ENCODE measurements at places on chromosomes 3 and 15.

DNA sequence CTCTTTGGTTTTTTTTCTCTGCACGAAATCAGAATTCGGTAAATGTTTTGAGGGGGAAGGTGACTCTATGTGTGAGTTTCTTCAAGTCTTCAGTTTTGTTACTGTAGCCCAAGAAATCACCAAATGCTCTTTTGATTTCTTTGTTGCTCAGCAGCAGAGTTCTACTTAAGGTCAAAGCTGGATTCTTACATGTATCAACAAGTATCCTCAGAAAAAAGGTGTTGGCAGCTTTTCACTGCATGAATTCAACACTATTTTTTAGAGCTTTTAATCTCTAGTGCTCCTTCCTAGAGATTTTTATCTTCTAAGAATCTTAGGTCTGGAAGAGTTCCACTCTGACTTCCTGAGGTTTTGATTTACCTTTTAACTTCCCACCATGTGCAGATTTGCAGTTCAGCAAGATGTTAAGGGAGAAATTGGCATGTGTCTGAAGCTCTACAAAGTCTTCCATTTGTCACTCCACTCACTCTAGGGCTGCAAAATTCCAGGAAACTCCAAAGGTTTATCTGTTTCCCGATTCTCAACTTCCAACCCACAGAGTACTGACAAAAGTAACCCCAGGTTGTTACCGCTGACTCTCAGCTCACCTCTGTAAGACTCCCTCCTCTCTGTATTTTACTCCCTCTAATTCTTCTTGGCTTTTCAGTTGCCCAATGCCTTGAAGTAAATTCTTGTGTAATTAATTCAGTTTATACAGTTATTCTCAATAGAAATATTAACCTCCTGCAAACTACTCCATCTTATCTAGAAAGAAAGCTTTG, 13.3 kb upstream of the CD200 start:
- DNase-seq = no peak

- DNase-seq = peak; percentile 42
Observed at GRCh38 chr3:179624451-179624850, 19.9 kb downstream of the NDUFB5 start.

GRCh38 chr3:74539876-74540275, 74.6 kb downstream of the CNTN3 start:
- DNase-seq = no peak

DNA sequence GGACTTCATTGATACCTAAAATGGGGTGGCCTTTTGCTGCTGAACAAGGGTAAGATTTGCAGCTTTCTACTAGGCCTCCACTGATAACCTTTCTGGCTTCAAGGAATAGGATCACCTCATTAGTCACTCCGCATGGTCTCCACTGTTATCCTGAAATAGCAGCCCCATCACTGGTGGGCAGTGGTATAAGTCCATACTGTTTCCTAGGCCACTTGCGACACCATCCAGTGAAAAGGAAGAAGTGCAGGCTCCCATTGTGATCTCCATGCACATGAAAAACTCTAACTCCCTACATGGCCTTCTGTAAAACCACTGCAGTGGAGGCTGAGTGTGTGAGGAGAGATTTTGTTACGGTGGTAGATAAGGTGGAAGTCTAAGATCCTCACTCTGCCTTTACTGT, 1455.9 kb downstream of the SI start:
- DNase-seq = peak; percentile 63

GRCh38 chr3:54837964-54838363, 89.9 kb downstream of the LRTM1 start:
- peak; percentile 45 for DNase-seq

DNA sequence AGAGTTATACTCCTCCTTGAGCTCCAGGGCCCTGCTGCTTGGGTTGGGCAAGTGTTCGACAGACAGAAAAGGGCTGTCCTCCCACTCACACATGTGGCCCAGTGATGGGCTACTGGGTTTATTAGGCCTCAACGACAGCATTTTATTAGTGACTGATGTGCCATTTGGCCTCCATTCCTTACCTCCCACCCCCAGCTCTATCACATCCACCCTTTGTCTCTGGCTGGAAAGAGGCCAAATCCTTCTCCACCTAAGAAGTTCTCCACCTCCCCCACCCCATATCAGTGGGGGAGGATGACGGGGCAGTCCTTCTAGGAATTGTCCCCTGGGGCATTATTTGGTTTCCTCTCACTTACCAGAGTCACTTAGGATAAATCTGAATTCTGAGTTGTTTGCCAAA, 57.1 kb upstream of the WNT5A start:
- DNase-seq = peak; percentile 56

DNA sequence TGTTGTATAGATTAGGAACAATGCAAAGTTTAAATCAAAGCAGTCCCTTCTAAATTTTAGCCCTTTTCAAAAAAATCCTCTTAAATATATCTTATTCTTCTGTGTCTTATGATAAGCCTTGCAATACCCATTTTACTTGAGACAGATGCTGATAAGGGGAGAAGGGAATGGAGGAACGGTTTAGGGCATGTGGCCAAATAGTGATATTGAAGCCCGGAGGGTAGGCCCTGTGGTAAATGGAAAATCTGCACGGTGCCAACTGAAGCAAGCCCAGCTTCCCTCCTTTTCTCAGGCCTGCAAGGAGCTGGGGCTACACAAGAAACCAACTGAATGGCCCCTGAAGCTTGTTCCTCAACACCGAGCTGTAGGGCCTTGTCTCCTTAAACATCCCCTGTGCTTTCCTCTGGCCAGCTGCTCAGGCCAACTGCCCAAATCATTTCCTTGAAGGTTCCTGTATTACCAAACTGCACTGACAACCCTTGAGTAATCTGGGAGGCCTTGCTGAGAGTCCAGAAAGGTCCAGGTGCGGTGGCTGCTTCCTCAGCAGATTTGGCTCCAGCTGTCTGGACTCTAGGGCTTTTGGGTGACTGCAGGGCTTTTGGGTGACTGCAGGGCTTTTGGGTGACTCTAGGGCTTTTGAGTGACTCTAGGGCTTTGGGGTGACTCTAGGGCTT, 67.2 kb downstream of the NCEH1 start:
- no peak for DNase-seq

DNA sequence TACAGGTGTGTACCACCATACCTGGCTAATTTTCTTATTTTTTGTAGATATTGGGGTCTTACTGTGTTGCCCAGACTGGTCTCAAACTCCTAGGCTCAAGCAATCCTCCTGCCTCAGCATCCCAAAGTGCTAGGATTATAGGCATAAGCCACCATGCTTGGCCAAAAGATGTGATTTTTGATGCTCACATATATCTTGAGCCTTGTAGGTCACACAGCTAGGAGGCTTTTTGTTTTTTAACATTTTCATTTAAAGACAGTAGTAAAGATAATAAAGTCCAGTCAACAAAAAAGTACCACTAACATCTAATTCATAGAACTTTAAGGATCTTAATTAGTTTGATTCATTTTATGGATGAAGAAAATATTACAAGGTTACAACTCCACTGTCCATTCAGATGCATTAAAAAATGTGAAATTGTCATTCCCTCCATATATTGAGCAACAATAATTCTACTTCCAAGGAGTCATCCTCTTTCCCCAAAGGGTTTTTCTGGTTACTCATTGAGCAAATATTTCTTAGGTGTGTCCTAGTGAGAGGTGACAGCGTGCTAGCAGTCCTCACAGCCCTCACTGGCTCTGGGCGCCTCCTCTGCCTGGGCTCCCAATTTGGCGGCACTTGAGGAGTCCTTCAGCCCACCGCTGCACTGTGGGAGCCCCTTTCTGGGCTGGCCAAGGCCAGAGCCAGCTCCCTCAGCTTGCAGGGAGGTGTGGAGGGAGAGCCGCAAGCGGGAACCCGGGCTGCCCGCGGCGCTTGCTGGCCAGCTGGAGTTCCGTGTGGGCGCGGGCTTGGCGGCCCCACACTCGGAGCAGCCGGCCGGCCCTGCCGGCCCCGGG, 8.3 kb upstream of the TASOR start:
- peak; percentile 97 for DNase-seq

DNA sequence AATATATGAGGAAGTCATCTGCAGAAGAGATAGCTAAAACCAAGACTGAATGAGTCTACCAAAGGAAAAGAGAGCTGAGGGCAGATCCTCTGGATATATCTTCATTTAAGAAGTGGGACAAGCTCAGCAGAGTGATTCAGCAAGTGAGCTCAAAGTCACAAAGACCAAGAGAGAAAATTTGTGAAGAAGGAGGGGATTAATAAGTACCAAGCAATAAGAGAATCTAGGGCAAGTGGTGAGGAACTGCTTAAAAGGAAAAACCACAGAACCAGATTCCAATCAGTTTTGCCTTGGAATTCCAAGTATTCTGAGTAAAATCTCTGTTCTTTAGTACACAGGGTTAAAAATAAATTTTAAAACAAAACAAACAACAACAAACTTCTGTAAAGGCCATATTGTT, 3.6 kb downstream of the EHHADH start:
- no peak for DNase-seq

DNA sequence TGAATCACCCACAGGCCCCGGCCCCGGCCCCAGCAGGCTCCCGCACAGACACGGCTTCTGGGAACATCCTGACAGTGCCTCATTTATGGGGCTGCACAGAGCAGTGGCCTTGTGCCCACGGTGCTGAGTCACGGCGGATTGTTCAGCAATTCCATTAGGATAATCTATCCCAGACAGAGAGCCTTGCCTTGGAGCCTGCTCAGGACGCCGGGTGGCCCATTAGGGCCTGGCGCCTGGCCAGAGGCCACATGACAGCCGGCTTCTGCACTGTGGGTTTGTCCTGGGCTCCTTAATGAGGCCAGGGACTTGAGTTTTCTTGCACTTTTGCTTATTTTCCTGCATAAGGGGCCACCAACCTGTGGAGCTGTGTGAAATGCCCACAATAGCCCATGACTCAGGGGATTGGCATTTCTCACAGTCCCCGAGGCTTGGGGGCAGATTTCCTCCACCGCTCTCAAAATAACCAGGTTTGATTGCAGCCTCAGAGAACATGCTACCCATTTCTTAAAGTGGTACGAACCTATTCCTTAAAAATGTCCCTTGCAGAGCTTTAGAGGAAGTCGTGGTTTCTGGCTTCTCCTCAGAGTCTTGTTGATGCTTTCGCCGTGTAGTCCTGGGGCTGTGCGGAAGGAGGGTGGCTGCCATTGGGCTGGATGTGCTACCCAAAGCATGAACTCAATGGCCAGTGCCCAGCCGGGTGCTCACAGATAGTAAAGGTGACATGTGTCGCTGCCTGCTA, 19.0 kb downstream of the SYNM start:
- peak; percentile 96 for DNase-seq

DNA sequence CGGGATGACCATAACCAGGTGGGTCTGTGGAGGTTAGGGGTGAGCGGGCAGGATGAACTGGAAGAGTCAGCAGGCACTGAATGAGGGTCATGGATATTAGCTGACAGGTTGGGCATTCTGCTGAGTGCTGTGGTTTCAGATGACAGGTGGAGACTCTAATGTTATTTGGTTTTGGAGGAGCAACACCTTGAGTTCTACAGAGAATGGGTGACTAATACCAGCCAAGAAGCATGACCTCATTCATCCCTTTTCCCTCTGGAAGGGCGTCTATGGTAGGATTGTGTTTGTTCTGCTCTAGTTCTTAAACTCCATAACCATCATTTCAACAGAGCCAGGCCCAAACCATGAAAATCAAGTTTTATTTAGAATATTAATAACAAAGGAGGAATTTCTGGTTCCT, 550.7 kb upstream of the LMCD1 start:
- DNase-seq = no peak

GRCh38 chr3:65532215-65532614, 506.5 kb downstream of the MAGI1 start:
- no peak for DNase-seq

- no peak for DNase-seq
Observed at GRCh38 chr15:85414037-85414436, 33.6 kb downstream of the AKAP13 start.

DNA sequence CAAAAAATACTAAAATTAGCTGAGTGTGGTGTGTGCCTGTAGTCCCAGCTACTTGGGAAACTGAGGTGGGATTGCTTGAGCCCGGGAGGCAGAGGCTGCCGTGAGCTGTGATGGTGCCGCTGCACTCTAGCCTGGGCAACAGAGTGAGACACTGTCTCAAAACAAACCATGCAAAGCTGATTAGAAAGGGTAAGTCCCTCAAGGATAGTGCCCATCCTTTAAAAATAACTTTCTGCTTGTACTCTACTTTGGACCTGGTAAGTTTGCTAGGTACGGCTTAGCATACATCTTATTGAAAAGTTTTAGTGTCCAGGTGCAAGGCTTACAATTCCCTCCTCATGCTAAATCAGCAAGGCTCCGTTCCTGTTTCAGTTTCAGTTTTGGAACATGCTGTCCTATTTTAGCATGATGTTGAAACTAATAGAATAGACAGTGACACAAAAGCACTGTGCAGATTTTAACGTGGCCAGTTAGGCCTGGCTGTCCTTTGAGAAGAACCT, 21.4 kb downstream of the FEM1B start:
- DNase-seq = no peak

DNA sequence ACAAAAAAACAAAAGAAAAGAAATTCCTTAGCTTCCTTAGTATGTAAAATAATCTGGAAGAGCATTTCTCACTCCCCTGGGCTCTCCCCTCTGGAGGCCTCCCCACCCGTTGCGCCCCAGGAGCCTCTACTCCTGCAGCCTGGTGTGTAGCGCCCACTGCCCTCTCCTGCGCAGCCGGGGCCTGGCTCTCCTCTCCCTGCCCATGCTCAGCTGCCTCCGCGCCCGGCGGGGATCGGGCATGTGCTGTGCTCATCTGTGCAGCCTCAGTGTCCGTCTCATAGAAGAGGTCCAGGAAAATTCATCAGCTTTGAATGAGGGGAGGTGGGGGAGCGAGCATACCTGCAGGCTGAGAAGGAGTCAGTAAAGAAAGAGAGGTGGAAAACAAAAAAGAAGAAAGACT, 203.9 kb downstream of the ATP10A start:
- DNase-seq = no peak

GRCh38 chr3:45592405-45592804, 2.1 kb upstream of the LIMD1 start:
- no peak for DNase-seq

DNA sequence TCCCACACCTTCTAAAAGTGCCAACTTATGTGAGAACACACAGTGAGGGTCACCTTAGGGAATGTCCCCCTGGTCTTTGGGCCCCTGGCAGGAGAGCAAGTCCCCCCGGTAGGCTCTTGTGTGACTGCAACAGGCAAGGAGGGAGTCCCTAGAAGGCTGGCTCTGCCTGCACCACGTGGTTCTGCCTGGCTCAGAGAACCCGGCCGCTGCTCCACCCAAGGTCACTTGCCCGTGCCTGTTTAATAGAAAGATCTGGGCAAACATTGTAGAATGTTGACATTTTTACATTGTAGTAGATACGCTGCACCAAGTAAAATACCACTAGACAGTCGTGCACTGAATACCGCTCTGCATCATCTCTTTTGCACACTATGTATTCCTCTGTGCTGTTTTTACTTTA, 21.9 kb downstream of the GABRA5 start:
- DNase-seq = no peak

Measured in PC-3 (cell line).